IMR-90 (cell line): ENCODE measurements at places on chromosomes 4 and X. TPM values are rescaled to one million over a fixed set of nuclear protein-coding genes. Genes with fewer than 3 reads are reported as not detected.

Gene GRIA3
- total RNA-seq = not detected in 2 replicates

Gene CFAP47
- under 0.01 TPM in 1 of 2 replicates, not detected in the other for total RNA-seq

Gene TMEM271
- total RNA-seq = not detected in 2 replicates

Gene CAPN6
- not detected in 2 replicates for total RNA-seq

Gene ASMTL
- total RNA-seq = 13.1 and 13.4 TPM in 2 replicates

Gene USP9X
- total RNA-seq = 104 and 115 TPM in 2 replicates

Gene RAB33A
- 0.83 and 1.6 TPM in 2 replicates for total RNA-seq
